ENCODE measurements at places on chromosomes 3 and 15. TPM values are rescaled to one million over a fixed set of nuclear protein-coding genes. Genes with fewer than 3 reads are reported as not detected.

The PLSCR2 gene
- not detected for total RNA-seq

The SLC24A5 gene
- not detected for total RNA-seq

DNA sequence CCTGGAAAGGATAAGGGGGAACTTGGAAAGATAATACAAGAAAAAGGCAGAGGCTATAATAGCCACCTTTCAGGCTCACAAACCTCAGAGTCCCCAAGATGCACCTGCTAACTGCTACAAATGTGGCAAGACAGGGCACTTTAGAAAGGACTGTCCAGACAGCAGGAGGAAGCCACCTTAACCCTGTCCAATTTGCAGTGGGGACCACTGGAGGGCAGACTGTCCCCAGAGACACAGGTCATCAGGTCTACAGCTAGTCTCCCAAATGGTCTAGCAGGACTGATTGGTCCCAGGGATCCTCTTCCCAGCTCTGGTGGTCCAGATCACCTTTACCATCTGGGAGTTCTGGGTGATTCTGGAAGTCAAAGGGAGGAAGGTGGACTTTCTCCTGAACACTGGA is 882.5 kb upstream of the GBE1 start:
- no peak for DNase-seq

DNA sequence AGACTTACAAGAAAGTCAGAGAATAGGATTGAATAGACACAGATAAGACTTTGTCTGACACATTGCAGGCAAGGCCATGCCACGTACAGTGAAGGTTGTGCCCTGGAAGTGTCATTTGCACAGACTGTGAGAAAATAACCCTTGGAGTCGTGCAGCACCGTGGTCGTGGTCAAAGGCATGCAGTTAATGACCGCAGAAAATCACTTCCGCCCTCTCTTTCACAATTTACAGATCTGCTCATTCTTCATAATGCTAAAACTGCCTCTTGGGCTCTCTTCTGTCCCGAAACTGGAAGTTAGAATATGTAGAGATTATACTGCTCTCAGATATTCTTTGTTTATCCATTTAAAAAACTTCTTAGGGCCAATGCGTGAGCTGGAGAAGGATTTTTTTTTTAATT is 73.2 kb upstream of the CTXND1 start:
- DNase-seq = no peak

GRCh38 chr3:123342631-123343080 is 106.2 kb downstream of the ADCY5 start:
- no peak for DNase-seq

DNA sequence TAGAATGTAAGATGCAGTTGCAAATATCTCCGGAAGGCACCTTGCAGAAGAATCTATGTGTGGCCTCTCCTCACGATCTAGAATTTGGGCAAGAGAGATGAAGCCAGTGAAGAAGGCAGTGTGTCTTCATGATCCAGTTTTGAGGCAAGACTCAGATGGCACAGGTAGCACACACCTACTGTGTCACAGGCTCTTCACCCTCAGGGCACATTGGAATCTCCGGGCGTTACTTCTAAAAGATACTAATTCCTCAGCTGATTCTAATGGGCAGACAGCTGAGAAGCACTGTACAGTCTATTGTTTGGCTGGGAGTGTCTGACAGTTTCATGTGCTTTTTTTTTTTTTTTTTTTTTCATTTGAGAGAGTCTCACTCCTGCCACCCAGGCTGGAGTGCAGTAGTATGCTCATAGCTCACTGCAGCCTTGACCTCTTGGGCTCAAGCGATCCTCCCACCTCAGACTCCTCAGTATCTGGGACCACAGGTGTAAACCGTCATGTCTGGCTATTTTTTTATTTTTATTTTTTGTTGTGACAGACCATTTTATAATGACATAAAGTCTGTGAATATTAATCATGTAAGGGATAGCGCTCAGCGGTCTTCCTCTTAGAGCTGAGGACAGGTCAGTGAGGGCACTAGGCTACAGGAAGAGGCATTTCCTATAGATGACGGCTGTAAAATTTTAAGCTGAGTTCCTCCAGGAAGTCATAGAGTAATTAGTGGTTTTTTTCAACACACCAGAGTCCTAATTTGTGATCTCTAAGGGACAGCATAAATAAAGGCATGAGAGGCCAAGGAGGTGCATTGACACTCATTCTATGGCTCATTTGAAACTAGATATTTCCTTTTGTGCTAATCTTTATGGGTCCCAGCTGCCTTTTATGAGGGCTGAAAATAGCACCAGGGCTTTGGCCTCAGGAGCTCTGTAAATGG is 4.0 kb downstream of the C3orf52 start:
- no peak for DNase-seq

The TMCO5A gene
- total RNA-seq = not detected

DNA sequence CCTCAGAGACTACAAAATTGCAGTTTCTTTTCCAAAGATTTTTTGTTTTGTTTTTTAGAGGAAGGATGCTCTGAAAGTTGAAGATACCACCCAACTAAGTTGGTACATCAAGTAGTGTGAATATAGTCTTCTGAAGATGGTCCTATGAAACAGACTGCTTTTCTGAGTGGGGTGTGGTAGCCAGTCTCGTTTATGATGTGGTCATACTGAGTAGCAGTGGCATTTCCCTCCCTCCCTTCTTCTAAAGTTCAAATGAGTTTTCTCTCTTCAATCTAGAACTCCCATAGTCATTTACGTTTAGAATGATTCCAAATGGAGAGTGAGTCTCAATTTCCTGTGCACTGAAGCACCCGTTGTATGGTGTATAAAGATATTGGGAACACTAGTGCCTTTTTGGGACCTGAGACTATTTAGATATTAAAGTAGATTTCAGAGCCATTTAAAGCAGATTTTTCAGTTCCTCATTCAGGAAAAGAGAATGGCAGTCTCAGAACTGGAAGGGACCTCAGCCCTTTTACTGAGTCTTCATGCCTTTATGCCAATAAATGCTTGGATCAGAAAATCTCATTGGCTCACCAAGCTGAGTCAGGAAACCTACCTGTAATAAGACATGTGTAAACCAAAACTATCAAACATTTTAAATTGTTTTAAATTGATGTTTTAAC is 200.4 kb downstream of the CDIN1 start:
- DNase-seq = no peak

- DNase-seq = no peak
Measured at GRCh38 chr3:128205558-128206145, 52.4 kb downstream of the EEFSEC start.

The CCNB2 gene
- 13.8 TPM for total RNA-seq

- peak; percentile 25 for DNase-seq
Measured at GRCh38 chr3:30779686-30780287, 114.7 kb downstream of the GADL1 start.

DNA sequence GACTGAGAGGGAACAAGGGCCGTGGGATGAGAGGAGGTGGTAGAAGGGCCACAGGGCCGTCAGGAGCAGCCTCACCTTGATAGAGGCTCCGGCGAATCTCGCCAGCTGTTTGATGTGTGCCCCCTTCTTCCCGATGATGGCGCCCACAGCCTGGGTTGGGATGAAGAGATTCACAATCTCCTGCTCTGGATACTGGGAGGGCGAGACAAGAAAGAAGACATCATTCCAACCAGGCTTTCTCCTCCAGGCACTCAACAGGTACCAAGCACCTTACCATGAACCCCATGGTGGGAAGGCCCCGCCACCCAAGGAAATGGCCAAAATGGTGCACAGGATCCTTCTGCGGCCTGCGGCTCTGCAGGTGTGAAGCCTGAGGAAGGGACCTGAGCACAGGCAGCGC is 71.1 kb downstream of the SENP2 start:
- no peak for DNase-seq

- DNase-seq = no peak
Measured at GRCh38 chr3:177571271-177571943, 374.1 kb upstream of the TBL1XR1 start.

DNA sequence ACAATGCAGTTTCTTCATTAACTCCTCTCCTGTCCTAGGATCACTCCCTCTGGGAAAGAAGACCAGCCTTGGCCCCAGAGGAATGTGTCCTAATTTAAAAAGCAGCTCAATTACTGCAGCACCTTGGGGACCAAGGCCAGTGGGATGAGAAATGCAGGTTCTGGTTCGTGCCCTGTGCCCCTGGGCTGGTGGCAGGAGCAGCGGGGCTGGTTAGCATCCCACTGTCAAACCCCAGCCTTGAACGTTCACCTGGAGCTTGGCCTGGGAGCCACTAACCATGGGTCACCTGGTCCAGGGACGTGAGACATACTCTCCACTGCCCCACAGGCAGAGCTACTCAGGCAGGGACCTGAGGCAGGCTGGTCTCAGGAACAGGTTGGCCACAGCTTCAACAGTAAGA is 8.4 kb upstream of the RTP3 start:
- DNase-seq = no peak

DNA sequence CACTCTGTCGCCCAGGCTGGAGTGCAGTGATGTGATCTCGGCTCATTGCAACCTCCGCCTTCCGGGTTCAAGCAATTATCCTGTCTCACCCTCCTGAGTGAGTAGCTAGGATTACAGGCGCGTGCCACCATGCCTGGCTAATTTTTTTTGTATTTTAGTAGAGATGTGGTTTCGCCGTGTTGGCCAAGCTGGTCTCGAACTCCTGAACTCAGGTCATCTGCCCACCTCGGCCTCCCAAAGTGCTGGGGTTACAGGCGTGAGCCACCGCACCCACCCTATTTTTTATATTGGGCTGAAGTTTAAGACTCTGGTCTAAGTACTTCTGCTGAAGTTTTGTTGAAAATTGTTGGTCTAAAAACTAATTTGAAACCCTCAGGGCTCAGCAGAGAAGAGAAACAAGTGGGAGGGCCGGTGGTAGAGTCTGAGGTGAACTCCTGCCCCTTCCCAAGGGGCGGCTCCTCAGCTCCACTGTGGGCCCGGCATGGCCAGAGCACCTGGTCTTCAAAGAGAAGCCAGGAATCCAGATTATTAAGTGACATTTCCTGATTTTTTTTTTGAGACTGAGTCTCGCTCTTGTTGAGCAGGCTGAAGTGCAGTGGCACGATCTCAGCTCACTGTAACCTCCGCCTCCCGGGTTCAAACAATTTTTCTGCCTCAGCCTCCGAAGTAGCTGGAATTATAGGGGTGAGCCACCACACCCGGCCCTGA is 4.0 kb downstream of the HDAC11 start:
- no peak for DNase-seq

The TMOD2 gene
- total RNA-seq = 14.5 TPM

DNA sequence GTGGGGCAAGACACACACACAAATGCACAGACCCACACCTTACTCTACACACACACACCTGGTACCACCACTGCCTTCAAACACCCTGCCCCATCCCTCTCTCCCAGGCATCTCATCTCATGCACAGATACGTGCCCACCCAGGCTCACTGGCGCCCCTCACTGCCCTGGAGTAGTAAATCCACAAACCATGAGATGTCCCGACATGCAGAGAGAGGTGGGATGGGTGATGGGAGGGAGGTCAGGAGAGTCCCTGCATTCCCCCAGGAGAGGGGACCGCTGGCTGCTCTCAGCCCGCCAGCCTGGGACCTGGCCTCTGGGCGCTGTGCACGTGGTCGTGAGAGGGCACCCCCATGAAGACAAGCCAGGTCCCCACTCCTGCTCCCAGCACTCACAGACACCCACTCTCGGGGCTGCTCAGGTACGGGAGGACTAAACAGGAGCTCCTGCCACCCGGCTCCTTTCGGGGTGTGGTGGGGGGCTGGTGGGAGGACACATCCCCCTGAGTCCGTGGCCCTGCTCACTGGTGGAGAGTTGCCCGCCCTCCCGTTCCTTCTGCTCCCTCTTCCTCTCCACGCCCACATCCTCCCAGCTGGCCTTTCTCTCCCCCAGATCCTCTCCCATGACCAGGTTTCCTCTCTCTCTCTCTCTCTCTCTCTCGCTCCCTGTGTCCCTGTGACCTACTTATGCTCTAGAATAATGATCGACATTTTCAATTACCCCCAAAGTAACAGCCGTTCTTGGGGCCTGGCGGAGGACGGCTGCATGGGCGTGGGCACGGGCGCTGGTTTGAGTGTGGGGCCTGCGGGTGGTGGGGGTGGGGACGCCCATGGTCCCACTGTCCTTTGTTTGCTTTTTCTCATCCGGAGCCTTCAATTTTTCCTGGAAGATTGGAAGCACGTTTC is 18.9 kb upstream of the CSPG4 start:
- DNase-seq = peak; percentile 79

DNA sequence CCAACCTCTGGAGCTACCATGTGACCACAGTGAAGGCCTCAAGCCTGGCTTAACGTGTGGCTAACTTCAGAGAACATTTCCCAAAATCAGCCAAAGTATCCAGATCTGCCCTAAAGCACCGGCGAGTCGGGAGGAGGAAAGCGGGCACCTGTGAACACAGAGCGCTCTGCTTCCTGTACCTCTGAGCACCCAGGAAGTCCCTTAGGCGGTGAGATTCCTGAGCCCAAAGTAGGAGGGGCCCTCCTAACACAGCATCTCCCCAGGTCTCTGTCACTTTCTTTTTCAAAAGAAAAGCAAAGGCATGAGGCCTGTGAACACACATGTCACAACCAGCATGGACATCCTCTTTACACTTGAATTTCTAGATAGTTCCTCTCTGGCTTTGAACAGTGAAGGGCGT is 944 bp upstream of the EIF4E3 start:
- DNase-seq = no peak

- DNase-seq = no peak
Measured at GRCh38 chr3:37640636-37641375, 220.9 kb upstream of the CTDSPL start.

- no peak for DNase-seq
Measured at GRCh38 chr3:151283387-151283786, 5.0 kb upstream of the P2RY14 start.

The ALG1L2 gene
- not detected for total RNA-seq

The GPR149 gene
- total RNA-seq = 0.41 TPM

DNA sequence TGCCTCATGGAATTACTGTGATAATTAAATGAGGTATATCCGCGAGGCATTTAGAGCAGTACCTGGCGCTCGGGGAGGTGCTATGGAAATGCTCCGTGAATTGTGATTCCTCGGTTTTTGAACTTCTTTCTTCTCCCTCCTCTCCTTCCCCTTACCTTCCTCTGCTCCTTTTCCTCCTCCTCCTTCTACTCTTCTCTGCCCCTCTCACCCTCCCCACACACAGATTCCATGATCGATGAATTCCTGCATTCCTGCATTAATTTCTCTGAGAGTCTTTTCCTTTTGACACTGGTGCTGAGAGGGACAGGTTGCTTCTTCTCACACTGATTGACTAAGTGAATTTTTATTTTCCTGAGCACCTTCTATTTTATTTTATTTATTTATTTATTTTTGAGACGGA is 101.2 kb upstream of the RGMA start:
- no peak for DNase-seq

DNA sequence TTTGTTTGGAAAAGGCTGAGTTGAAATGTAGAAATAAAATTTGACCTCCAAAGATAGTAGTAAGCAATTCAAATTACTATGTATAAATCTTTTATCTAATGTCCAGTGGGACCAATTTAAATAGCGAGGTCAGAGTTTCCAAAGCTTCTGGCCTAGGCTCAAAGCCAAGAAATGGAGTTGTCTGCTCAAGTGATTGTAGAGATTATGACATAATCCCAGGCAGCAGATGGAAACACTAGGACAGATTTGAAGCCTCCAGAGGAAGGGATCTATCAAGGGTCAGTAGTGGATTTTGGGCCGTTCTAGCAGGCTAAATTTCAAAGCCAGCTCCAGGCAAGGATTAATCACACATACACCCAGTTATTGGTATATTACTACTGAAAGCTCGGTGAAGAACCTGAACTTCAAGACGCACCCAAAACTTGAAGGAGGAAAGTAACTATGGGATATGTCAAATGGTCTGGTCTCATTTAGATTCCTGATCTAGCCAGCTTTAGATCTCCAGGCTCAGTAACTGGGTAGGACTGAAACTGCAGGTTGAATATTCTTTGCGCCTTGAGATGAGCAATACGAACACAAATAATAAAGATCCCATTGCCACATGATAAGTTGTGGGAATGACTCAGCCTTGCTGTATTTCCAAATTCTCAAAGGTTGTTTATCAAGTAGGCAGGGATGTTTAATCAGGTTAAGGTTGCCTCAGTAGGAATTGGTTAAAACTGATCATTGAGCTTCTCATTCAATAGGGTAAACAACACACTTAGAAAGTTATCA is 30.9 kb upstream of the ARRDC4 start:
- DNase-seq = no peak

Measured in tongue (tissue), 3 donors.